ENCODE measurements at places on chromosomes 12 and 14.

- DNase-seq = no peak
These were observed 113.8 kb downstream of the KCNK10 start for GRCh38 chr14:88209273-88209672.

- no peak for DNase-seq
These were observed 16.9 kb downstream of the AEBP2 start for GRCh38 chr12:19456176-19456575.

GRCh38 chr12:84463741-84464495, 448.7 kb downstream of the SLC6A15 start:
- DNase-seq = no peak

- no peak for DNase-seq
These were observed 21.0 kb upstream of the ABCC9 start for GRCh38 chr12:21962236-21962635.

GRCh38 chr12:123705935-123706334, 6.2 kb upstream of the ATP6V0A2 start:
- peak; percentile 65 for DNase-seq

DNA sequence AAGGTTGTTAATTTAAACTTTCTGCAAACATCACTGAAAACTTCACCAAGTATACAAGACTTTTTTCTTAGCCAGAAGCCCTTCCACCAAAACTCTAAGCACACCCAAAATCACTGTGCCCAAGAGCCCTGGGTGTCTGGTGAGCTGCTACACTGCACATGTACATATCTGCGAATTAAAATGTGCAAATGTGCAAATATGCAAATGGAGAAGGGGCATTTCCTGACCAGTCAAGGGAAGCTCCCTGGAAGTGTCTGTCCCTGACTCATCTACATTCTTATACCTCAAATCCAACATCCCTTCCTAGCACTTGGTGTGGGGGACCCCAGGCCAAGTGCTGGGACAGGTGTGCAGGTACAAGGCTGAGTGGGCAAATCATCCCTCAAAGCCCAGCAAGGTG, 123.7 kb downstream of the PCNX1 start:
- no peak for DNase-seq

GRCh38 chr12:74906224-74906623, 303.4 kb downstream of the KCNC2 start:
- peak; percentile 12 for DNase-seq
